ENCODE measurements at places on chromosomes 4 and X.
A peak's percentile ranks its signal among the peaks of the same experiment; 100 is the strongest.

- DNase-seq = no peak
Measured at GRCh38 chr4:47120783-47121182, 89.4 kb downstream of the GABRB1 start.

- no peak for DNase-seq
Measured at GRCh38 chr4:5993876-5994811, 24.1 kb downstream of the C4orf50 start.

- no peak for DNase-seq
Measured at GRCh38 chrX:150548251-150548650, 20.2 kb upstream of the MTM1 start.

GRCh38 chrX:41167888-41168287, 82.6 kb downstream of the USP9X start:
- no peak for DNase-seq

GRCh38 chr4:47662975-47663374, 174.9 kb downstream of the CORIN start:
- peak; percentile 46 for DNase-seq

GRCh38 chr4:154908168-154908567, 127.1 kb downstream of the RBM46 start:
- no peak for DNase-seq

DNA sequence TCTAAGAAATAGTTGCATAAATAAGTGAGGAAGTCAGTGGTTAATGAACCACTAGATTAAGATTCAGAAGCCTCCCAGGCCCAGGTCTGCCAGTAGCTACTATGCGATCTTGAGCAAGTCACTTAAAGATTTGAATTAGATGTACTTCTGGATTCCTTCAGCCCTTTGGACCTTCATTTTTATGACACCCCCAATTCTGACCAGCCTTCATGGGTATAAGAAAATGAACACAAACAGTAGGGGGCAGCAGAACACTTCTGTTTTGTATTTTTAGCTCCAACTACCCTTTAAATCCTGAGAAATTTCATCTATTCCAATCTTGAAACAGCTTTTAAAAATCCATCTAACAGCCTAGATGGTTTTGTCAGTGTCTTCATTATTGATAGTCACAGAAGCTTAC, 19.0 kb downstream of the TMEM47 start:
- DNase-seq = no peak

DNA sequence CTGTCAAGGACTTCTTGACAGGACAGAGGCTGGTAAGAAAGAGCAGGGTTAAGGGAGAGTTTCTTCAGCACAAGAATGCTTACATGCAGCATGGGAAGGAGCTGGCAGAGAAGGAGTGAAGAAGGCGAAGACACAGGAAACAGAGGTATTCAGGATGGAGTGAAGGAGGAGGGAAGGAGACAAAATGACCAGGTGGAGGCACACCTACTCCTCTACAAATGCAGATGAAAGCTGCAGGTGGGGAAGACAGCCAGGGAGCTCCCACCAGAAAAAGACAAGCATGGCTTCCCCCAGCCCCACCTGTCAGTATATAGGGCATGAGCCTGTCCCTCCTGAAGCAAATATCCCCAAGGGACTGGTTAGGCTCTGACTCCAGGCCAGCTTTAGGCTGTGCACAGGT, 29.6 kb upstream of the NKRF start:
- DNase-seq = no peak

DNA sequence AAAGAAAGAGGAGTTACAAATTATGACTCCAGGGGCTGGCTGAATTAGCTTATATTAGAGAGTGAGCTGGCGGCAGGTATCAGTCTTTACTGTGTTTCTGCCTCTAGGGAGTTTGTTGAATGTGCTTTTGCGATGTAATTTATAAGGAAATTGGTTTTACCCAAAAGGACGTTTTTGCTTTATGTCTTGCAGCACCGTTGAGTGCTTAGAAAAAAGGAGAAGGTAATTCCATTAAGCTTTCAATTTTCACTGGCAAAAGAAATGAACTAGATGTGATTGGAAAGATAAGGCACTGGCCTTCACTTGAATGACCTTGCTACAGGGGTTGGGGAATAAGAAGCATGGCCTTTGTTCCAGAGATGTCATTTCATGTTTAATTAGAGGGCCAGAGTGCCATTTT, 74.9 kb upstream of the CBR4 start:
- no peak for DNase-seq

GRCh38 chr4:174316546-174316945, 32.8 kb downstream of the CEP44 start:
- DNase-seq = no peak

GRCh38 chrX:151476604-151477303, 79.7 kb downstream of the VMA21 start:
- no peak for DNase-seq

DNA sequence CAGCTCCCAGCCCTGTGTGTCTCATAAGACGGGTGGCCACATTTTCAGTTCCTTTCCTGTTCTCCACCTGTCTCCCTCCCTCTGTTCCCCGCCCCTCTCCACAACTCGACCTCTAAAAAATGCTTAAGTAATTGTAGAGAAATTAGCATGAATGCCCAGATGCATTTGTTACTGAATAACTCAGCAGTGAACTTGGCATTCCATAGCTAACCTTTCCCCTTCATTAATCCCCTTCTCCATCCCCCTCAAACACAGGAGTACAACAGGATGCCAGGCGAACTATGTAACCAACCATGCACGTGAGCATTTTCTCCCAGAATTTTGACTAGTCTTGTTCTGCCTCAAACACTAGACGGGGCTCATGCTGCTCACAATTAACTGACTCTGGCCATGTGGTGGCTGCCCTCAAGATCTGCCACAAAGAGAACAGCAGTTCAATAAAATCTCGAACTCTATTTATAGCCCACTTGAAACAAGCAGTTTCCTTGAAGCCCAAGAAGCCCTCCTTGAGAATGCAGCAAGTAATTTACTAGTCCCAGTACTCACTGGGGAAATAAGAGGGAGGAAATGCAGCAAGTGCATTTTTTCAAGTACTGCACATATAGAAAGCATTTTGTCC, 351.2 kb downstream of the ARHGAP24 start:
- DNase-seq = no peak

- no peak for DNase-seq
Measured at GRCh38 chrX:46737041-46737440, 21.9 kb downstream of the SLC9A7 start.

GRCh38 chr4:154719087-154719486, 24.7 kb upstream of the LRAT start:
- no peak for DNase-seq

DNA sequence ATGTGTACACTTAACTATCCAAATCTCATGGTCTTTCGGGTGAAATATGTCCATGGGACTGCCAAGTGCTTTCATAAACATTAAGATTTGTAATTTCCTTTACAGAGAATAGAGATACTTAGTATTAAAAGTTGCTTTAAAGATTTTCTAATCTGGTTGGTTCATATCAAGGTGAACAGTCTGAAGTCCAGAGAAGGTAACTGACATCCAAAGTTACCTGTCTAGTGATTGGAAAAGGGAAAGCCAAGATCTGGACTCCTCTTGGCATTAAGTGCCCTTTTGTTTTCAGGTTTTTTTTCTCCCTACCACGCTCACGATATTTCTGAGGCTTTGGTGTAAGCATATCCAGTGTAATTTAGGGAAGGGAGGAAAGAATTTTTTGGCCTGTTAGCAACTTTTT, 5.0 kb downstream of the SMAD1 start:
- no peak for DNase-seq

GRCh38 chr4:106056914-106057313, 161.6 kb downstream of the NPNT start:
- no peak for DNase-seq

DNA sequence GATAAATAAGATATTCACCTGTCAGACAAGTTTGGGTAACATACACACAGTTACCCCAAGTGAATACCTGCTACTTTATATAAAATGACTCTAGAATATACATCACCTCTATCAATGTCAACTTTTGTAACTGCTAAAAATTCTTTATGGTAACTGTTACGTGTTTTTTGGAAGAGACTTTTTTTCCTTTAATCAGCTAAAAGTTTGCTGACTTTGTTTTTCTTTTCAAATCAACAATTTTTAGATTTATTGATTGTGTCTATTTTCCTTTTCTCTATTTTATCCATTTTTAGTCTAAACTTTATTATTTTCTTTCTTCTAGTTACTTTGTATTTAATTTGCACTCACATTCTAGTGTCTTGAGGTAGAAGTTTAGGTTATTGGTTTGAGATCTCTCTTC, 1106.6 kb upstream of the LCORL start:
- no peak for DNase-seq

GRCh38 chrX:41602816-41603345, 85.9 kb upstream of the GPR34 start:
- DNase-seq = no peak

DNA sequence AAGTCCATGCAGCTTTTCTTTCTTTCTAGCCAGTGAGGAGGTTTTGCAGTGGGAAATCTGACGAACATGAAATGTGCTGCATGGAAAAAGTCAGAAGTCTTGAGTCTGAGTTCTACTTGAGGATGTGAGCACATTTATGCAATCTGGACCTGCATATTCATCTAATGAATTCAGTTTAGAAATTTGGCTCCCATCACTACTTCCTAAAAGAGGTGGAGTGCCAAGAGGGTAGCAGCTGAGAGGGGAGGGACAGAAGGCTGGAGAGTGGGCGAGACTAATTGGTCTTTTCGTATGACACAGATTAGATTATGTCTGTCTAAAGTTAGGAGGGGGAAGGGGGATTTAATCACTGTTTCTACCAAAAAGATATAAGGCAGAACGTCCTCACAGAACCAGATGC, 535.9 kb downstream of the IQCM start:
- no peak for DNase-seq

DNA sequence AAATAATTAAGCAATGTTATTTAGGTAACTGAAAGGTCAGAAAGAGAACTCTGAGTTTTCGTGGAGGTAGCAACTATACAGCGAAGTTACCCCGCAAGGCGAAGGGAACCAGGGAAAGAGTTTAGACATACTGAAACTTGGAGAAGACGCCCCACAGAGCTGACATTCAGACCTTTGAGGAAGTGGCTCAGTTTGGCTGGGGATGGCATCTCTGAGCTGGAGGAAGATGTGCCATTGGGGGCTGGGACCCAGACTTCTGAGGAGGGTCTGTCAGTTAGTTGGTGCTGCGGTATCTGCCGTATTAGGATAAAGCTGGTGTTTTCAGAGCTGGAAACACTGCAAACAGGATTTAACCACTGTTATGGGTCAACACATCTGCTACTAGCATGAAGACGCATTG, 156.6 kb downstream of the ANKRD50 start:
- no peak for DNase-seq

GRCh38 chr4:104501290-104501689, 6.6 kb upstream of the CXXC4 start:
- no peak for DNase-seq

- no peak for DNase-seq
Measured at GRCh38 chrX:30714138-30714537, 60.9 kb downstream of the GK start.

DNA sequence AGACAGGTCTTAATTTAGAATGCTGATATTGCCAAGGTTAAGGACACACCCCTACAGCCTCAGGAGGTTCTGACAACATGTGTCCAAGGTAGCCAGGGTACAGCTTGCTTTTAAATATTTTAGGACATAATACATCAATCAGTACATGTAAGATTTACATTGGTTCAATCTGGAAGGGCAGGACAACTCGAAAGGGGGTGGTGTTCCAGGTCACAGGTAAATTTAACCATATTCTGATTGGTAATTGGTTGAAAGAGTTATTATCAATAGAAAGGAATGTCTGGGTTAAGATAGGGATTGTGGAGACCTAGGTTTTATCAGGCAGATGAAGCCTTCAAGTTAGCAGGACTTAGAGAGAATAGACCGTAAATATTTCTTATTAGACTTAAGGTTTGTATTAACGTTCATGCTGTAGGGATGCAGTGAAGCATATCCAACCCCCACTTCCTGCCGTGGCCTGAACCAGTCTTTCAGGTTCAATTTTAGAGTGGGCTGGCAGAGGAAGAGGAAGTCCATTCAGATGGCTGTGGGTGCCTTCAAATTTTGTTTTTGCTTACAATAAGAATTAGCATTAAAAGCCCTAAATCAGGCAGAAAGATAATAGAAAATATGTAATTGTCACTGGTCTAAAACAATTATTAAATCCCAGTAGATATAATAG, 136.5 kb upstream of the GALNTL6 start:
- DNase-seq = no peak

- DNase-seq = no peak
Measured at GRCh38 chr4:154076921-154077320, 288.0 kb upstream of the SFRP2 start.

GRCh38 chr4:183589461-183590099, 69.4 kb downstream of the RWDD4 start:
- no peak for DNase-seq

- DNase-seq = no peak
Measured at GRCh38 chr4:6361076-6361784, 91.6 kb downstream of the WFS1 start.

GRCh38 chrX:46354481-46354880, 190.7 kb downstream of the ZNF674 start:
- DNase-seq = no peak

DNA sequence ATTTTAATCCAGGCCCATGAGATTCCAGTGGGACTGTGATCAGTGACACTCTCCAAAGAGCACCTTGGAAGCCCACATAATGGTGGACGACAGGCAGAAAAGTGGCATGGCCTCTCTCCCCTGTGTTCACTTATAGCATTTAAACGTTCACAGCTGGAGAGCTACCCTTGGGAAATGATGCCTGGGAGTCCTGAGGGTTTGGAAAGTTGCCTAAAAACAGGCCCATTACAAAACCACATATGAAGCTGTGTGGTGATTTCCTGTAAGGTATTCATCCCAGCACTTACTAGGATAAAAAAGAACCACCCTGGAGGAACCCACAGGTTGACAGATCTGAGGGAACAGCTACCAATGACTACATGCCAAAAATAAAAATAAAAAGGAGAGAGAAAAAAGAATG, 193.2 kb downstream of the RASL11B start:
- no peak for DNase-seq

DNA sequence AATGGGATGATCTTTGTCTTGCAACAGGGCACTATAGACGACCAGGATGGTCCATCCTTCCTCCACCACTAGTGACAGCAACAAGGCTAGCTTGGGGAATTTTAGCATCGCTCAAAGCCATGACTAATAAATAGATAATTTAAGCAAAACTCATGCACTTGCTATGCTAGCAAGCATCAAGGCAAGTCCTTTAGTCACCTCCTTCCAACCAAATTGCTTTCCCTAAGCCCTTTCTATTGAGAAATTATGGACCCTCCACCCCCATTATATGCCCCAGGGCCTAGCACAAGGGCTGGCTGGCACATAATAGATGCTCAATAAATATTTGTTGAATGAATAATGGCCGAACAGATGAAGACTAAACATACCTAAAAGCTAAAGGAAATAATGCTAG, 28.6 kb downstream of the SLC16A2 start:
- DNase-seq = no peak

GRCh38 chr4:112700679-112701078, 63.7 kb downstream of the LARP7 start:
- no peak for DNase-seq

- no peak for DNase-seq
Measured at GRCh38 chr4:86036736-86037135, 323.1 kb downstream of the MAPK10 start.

DNA sequence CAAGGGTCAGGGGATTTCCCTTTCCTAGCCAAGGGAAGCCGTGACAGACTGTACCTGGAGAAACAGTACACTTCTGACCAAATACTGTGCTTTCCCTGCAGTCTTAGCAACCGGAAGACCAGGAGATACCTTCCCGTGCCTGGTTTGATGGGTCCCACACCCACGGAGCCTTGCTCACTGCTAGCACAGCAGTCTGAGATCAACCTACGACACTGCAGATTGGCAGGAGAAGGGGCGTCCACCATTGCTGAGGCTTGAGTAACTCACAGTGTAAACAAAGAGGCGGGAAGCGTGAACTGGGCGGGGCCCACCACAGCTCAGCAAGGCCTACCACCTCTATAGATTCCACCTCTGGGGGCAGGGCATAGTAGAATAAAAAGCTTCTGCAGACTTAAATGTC, 48.7 kb upstream of the SRD5A3 start:
- no peak for DNase-seq

All from stimulated activated CD4-positive, alpha-beta T cell treated with anti-CD3 and anti-CD28 coated beads, Interleukin-15, amount 100 ng/mL, for 48 hours (primary cell).